ENCODE measurements at places on chromosomes 2 and 18.

DNA sequence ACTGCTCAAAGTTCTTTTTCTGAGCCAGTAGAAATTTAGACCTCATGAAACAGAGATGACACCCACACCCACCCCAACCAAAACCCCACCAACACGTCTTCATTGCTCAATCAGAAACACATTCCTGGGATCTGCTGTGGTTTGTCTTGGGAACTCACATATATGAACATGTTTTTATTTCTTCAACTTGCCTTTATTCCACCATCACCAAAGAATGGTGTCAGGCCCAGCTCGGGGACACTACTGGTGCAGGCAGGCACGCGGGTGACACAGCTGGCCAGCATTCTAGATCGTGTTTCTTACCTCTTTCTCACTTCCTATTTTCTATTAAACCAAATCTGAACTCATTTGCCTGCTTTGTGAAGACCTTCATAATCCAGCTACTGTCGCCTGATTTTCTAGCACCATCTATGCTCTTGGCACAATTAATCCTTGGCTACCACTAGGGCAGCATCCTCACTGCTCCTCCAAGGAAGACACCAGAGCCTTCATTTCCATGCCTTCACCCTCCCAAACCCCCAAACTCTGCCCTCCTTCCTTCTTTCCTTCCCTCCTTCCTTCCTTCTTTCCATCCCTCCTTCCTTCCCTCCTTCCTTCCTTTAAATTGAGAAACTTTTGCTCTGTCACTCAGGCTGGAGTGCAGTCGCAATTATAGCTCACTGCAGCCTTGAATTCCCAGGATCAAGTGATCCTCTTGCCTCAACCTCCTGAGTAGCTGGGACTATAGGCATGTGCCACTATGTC is 157.1 kb downstream of the BCL2 start:
- peak; percentile 22 for DNase-seq

- no peak for DNase-seq
Observed at GRCh38 chr2:43853141-43854081, 14.6 kb downstream of the ABCG8 start.

GRCh38 chr2:142603759-142604158 is 273.7 kb upstream of the KYNU start:
- DNase-seq: peak; percentile 21

DNA sequence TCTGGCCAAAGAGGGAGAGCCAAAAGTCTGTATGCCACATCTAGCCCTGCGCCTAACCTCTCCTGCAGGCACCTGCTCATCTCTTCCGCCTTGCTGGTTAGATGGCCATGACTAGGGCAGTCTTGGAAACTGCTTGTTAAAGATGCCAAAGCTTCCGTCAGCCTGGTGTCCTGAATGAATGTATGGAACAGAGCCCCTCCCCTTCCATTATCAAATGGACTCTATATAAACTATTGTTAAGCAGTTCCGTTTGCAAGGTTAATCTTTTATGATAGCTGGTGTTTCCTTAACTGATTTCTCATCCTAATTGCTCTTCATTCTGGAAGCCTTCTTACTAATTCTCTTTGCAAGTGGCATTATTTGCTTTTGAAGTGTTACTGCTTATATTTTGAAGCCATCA is 87.1 kb downstream of the ATP9B start:
- DNase-seq: no peak

GRCh38 chr2:121774235-121774634 is 18.8 kb downstream of the TSN start:
- DNase-seq: no peak

- no peak for DNase-seq
Observed at GRCh38 chr18:52287151-52287550, 52.8 kb upstream of the DCC start.

GRCh38 chr2:95030496-95030895 is 5.0 kb downstream of the MAL start:
- DNase-seq: no peak

- DNase-seq: peak; percentile 32
Observed at GRCh38 chr2:62920070-62920469, 130.6 kb upstream of the OTX1 start.

Measured in LHCN-M2 (cell line).